ENCODE measurements at places on chromosomes 11 and 22.

- DNase-seq: no peak
Measured at GRCh38 chr11:95660038-95660437, 129.5 kb downstream of the FAM76B start.

GRCh38 chr11:118607401-118608359, at the start of gene PHLDB1:
Gene PHLDB1 (plus strand): TSS chr11:118607615. CDS start chr11:118613837, 6,222 bp downstream.
- peak; percentile 66 for DNase-seq

- DNase-seq: no peak
Measured at GRCh38 chr22:33404723-33405122, 346.5 kb upstream of the SYN3 start.

DNA sequence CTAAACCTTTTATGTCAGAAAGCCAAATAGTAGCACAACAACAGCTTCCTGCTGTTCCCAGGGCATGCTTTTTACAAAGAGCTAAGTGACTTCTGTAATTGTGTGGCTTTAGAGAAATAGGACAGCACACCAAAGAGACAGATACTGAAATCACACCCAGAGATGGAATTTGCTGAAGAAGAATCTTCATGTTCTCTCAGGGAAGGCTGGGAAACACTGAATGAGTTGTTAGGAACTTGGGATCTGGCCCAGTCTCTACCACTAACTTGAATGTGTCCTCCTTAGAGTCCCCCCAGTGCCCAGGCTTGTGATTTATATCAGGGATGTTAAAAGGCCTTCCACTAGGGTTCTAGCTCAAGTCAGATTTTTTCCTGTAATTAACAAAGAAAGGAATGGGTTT, 175.2 kb downstream of the DBX1 start:
- no peak for DNase-seq

DNA sequence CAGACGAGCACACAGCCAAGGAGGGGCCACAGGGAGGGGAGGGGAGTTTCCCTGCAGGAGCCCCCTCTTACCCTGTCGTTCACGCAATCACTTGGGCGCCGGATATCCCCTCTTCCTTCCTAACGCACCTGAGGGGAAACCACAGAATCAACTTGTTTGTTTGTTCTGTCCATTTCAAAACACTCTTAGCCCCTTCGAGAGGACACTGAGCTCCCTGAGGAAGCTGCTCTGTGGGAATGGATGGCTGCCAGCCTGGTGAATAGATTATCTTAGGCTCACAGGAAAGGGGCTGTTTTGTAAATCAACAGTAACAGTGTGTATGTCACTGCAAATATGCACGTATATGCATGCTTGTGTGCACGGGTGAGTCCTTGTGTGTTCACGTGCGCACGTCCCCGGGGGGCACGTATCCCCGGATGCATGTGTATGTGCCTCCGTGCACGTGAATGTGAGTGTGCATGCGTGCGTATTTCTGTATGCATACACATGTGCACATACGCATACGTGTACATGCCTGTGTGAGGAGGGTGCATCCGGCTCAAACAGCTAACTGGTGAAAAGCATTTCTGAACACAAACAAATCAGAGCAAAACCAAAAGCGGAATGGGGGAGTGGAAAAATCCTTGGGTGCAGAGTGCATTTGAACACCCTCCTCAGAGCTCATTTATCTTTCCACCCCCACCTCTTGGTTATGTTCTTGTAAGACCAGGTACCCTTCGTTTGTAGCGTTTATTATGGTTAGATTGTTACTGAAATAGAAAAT, 7.2 kb downstream of the ARSA start:
- peak; percentile 80 for DNase-seq

DNA sequence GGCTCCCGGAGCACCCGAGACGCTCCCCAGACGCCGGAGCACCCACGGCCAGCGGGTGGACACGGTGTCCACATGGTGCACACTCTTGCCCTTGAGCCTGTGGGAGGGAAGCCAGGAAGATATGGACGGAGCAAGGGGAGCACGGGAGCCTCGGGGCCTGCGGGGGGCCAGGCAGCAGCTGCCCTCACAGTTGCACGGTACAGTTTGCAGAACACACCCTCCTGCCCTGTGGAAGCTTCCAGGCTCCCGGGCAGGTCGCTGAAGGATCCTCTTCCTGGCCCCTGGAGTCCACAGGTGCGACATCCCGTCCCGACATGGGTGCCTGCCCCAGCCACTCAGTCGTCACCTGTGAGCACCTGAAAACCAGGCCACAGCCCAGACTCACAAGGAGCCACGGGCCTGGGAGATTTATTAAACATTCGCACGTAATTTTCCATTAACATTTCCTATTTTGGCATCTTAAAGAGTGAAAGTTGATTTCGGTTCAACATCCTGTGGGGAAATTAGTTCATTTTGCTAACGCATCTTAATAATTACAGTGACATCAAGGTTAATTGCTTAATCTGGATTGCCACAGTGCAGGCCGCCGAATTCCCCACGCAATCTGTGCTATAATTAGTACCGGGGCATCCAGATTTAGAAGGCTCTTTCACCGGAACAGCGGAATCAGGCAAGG, 253.3 kb downstream of the BRD1 start:
- DNase-seq: no peak

GRCh38 chr11:96538104-96538503, 148.3 kb downstream of the JRKL start:
- DNase-seq: no peak

GRCh38 chr11:96102664-96103078, 178.8 kb upstream of the MTMR2 start:
- DNase-seq: no peak
